ENCODE measurements at places on chromosomes 2 and 18.

DNA sequence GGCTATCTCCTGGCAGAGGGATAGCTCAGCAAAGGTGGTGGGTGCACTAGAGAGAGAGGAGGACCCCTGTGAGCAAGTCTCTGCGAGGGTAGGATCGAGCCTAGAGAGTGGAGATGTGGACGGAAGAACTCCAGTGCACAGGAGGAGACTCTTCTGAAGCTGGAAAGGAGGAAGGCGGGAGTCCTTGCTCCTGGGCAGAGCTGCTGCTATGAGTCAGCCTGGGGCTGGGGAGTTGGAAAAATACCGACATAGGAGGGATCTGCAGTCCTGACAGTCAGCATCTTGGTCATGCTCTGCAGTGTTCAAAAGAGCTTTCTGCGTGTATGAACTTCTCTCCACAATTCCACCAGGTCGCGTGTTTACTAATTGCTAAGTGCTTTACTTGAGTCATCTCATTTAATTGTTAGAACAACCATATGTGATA is 233.8 kb downstream of the LDLRAD4 start:
- DNase-seq: no peak

DNA sequence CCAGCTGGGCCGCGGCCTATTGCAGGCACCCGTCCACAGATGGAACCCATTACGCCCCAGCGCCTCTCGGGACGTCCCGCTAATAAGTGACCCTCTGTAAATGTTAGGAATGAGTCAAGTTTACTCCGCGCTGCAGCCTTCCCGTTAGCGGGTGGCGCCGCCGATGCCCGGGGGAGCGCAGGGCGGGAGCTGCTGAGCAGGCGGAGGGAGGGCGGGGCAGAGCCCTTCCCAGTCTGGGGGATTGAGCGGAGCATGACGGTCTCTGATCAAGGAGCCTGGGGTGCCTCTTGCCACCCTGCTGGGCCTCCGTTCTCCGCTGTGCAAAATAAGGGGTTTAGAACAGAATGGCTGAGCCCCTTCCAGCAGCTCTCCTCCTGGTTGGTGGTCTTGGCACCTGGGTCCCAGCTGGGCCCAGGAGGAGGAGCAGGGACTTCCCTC is 10.5 kb downstream of the CROCC2 start:
- DNase-seq: peak; percentile 84

GRCh38 chr18:63000839-63001238 is 285.5 kb downstream of the PHLPP1 start:
- DNase-seq: no peak

DNA sequence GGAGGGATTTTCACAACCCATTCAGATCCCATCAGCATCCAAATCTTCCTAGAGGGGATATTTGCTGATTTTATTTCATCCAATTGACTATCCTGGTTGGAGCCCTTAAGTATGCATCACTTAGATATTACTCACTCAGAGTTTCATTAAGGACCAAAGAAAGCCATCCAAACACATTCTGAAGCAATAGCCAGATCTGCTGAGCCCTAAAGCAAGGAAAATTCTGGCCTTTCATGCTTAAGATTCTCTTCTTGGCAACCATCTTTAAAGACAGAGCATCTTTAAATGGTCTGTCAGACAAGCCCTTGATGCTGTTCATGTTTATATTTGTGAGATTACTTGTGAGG is 40.9 kb upstream of the C1D start:
- no peak for DNase-seq

Data from Right ventricle myocardium superior (tissue), 1 donor.